CD4-positive, alpha-beta T cell treated with Interleukin-17A for 4 hours (primary cell): ENCODE measurements at places on chromosomes 3 and 15.

GRCh38 chr3:160668454-160668853 is 8.5 kb upstream of the ARL14 start:
- DNase-seq: no peak

GRCh38 chr3:16538507-16538906 is 25.0 kb upstream of the RFTN1 start:
- DNase-seq: no peak

- DNase-seq: no peak
Measured at GRCh38 chr3:61356685-61357084, 105.4 kb upstream of the FHIT start.

DNA sequence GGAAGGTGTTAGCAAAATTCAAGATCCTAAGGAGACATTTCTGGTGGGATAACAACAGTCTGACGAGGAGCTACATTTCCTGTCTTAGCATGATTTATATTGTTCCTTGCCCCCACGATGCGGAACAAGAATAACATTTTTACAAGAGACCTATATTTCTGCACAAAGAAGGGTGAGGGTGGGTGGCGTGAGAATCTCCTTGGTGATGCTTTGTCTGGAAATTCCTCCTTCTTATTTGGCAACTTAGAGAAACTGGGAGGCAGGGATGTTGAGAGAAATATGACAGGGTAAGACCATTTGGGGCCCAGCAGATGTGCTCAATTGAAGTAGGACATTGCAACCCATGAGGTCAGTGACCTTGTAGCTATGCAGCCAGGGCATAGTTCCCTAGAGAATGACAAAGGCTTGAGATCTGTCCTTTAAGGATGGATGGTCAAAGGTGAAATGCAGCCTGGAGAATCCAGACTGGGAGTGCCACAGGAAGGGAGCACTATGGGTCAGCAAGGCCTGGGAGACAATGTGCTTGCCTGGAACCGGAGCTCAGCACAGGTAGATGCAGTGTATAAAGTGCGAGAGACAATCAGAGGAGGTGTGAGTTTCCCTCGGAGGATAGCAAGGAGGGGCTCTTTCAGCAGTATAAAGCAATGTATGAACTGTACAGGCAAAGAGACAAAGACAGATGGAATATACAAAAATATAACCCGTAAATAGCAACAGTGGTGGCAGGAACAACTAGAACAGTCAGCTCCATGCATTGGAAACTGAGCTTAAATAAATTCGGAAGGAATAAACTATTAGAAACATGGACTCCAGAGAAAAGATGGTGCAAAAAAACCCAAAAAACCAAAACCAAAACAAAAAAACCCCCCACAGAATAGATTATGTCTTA is 317.6 kb upstream of the TBL1XR1 start:
- no peak for DNase-seq

GRCh38 chr15:45157974-45158373 is 28.2 kb downstream of the DUOX1 start:
- no peak for DNase-seq

DNA sequence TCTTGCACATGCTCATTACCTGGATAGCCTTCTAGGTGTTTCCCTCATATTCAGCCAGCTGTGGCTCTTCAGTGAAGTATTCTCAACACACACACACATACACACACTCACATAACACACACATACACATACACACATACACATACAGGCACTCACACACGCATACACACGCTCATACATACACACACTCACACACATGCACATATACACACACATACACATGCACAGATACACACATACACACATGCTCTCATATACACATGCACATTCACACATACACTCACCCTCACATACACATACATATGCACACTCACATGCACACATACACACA is 41.2 kb downstream of the GRK7 start:
- DNase-seq: no peak

DNA sequence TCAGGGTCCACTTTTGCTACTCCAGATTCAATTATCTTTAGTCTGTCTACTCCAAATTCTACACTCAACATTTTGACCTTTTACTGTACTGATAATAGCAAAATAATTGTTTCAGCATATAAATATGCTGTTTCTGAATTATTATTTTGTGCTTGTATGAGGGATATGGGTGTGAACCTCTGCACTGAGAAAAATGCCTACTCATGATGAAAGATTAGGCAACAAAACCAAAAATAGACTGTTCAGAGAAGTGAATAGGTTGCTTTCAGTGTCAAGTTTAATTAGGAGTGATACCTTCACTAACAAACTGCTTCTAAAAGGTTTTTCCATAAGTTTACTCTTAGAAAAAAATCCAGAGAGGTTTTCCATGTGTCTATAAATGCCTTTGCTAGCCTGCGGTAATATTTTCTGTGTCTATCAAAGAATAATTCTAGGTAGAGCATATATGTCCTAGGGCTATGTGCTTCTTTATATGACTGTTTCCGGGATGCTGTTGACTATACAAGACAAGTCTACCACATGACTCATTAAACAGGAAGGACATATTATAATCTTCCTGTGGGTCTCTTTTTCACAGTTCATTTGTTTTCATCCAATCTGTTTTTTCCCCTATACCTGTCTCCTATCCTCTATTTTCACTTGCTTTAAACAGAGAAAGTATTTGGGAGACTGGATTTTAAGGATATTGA is 218.5 kb upstream of the TTC14 start:
- no peak for DNase-seq

DNA sequence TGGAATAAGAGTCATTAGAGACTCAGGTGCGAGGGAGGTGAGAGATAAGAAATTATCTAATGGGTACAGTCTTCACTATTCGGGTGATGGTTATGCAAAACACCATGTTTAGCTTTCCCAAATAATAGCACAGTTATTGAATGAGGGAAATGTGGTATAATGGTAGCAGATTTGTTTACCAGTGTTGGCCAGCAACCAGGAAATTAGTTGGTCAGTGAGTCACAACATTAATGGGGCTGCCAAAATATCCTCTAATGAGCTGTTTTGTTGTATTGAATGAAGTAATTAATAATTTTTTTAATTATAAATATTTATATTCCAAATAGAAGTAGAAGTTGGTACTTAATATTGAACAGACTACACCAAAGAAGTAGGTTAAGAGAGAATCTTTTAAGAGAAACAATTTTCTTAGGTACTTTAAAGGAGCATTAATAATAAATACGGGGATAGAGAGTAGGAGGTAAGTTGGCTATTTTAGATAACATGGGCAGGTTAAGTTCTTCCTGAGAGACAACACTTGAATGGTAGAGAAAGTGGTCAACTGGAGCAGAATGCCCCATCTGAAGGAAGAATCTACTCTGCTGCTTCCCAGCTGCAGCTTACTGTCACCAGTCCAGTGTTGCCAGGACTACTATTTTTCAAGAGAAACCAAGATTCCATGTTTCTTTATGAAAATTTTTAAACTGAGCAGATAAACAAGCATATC is 218.8 kb downstream of the UBE2E2 start:
- no peak for DNase-seq

DNA sequence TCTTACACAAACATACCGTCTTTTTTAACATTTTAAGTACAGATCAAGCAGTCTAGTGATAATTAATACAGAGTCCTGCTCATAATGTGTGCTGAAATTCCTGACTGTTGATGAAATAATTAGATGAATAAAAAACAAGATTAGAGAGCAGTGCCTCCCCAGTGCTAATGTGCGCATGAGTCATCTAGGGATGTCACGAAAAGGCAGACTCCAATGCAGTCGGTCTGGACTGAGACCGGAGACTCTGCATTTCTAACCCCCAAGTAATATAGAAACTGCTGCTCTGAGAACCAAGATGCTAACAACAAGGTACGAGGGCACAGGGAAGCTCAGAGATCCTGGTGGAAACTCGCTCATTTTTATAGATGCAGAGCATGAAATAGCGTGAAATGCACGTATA is 61.4 kb downstream of the COL8A1 start:
- no peak for DNase-seq

DNA sequence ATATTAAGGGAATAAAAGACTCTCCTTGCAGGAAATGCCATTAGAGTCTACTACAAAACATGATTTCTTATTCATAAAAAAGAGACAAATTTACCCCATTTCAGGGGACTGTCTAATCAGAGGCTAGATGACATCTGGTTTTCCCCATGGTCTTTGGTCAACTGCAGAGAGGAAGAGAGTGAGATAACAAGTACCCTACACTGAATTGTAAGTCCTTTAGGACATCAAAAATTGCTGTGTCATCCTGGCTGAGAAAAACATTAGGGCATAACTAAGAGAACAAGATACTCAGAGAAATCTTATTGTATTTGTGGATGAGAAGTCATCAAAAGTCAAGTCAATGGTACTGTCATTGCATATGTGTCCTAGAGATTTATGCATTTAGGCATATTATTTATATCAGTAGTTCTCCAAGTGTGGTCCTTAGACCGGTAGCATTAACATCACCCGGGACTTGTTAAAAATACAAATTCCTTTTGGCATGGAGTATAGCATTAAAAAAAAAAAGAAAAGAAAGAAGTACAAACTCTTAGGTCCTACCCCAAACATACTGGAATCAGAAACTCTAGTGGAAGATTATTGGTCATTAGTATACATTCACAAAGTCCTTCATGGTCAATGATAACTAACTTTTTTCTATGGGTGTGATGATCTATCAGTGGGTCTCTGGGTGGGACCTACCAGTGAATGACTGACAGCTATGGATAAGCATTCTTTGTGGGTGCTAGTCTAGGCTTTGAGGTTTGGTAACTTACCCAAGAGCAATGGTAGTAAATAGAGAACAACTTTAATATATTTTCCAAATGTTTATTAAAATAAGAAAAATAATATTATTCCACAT is 29.0 kb upstream of the TBC1D5 start:
- DNase-seq: no peak
